ENCODE measurements at places on chromosomes 7 and 10. TPM values are rescaled to one million over a fixed set of nuclear protein-coding genes. Genes with fewer than 3 reads are reported as not detected.

The TAS2R4 gene
- 0.88 TPM for total RNA-seq

The ADARB2 gene
- 0.40 TPM for total RNA-seq

The PNLIP gene
- not detected for total RNA-seq

The MKRN1 gene
- 38.1 TPM for total RNA-seq

The ZKSCAN5 gene
- total RNA-seq = 12.1 TPM

The SLC25A40 gene
- total RNA-seq = 21.1 TPM

The OR2F2 gene
- total RNA-seq = not detected
